ENCODE measurements at places on chromosomes 4 and X. TPM values are rescaled to one million over a fixed set of nuclear protein-coding genes. Genes with fewer than 3 reads are reported as not detected.

The HPF1 gene
- 33.6 TPM for total RNA-seq

The RAI2 gene
- total RNA-seq, result 0.66 TPM

The TMEM31 gene
- not detected for total RNA-seq

The CENPVL3 gene
- not detected for total RNA-seq

The BEX2 gene
- total RNA-seq, result 2.1 TPM

The HS3ST1 gene
- total RNA-seq, result under 0.01 TPM

The EREG gene
- 0.11 TPM for total RNA-seq

The ITGB1BP2 gene
- 1.00 TPM for total RNA-seq

The ADD1 gene
- 142 TPM for total RNA-seq

The PACRGL gene
- 28.4 TPM for total RNA-seq

The GAGE12J gene
- total RNA-seq, result not detected

The CFAP99 gene
- total RNA-seq, result not detected

The ATP1B4 gene
- total RNA-seq, result not detected

The SAGE1 gene
- total RNA-seq, result not detected

The F8A2 gene
- not detected for total RNA-seq

The MAGEA9 gene
- not detected for total RNA-seq

The CT47B1 gene
- not detected for total RNA-seq

The MAGEB4 gene
- not detected for total RNA-seq

The NFXL1 gene
- 11.4 TPM for total RNA-seq

The MAGEA9B gene
- total RNA-seq, result not detected

The MAGEC2 gene
- total RNA-seq, result not detected

The CHRNA9 gene
- total RNA-seq, result 0.12 TPM

The TAF7L gene
- 1.9 TPM for total RNA-seq

The PNMA6A gene
- total RNA-seq, result 3.5 TPM

The DSPP gene
- not detected for total RNA-seq

The RIPPLY1 gene
- not detected for total RNA-seq

The KLHL4 gene
- 4.8 TPM for total RNA-seq

The CTAG1A gene
- not detected for total RNA-seq

The PORCN gene
- total RNA-seq, result 5.2 TPM

The PAK3 gene
- 2.9 TPM for total RNA-seq

The GPR82 gene
- total RNA-seq, result not detected

The IRS4 gene
- not detected for total RNA-seq

The CXCR3 gene
- total RNA-seq, result not detected

The PCDH18 gene
- 82.2 TPM for total RNA-seq

The VCX gene
- total RNA-seq, result not detected

The ODAPH gene
- total RNA-seq, result not detected

The CT45A1 gene
- not detected for total RNA-seq

The ADH7 gene
- total RNA-seq, result not detected

The DOCK11 gene
- 39.5 TPM for total RNA-seq

The FGD1 gene
- total RNA-seq, result 7.0 TPM

The PTPN13 gene
- 91.1 TPM for total RNA-seq
